ENCODE measurements at places on chromosomes 1 and 21. TPM values are rescaled to one million over a fixed set of nuclear protein-coding genes. Genes with fewer than 3 reads are reported as not detected.

Gene PLPPR4
- total RNA-seq = 0.19 TPM

Gene CRYAA
- not detected for total RNA-seq

Gene NBPF11
- 4.8 TPM for total RNA-seq

Gene ASCL5
- total RNA-seq = not detected

Gene BGLAP
- total RNA-seq = 0.19 TPM

Gene CAPZB
- 226 TPM for total RNA-seq

Gene EPHA8
- not detected for total RNA-seq

Gene AMY1B
- not detected for total RNA-seq

Gene KCNA2
- under 0.01 TPM for total RNA-seq

Gene CD101
- total RNA-seq = 0.10 TPM

Gene F13B
- not detected for total RNA-seq

Gene TEDDM1
- total RNA-seq = not detected

Gene UBE2U
- total RNA-seq = not detected

Gene ATP1A2
- not detected for total RNA-seq

Gene F11R
- 144 TPM for total RNA-seq

Gene AMIGO1
- 0.65 TPM for total RNA-seq

Gene TRIM58
- 0.33 TPM for total RNA-seq

Gene HHIPL2
- not detected for total RNA-seq

Gene IRF6
- 2.9 TPM for total RNA-seq

Gene SHE
- 66.0 TPM for total RNA-seq

Gene ITLN1
- not detected for total RNA-seq

Gene LRRC8B
- total RNA-seq = 5.2 TPM

Gene BCAN
- total RNA-seq = 0.10 TPM

Gene COL11A1
- total RNA-seq = under 0.01 TPM

Gene OR2T27
- total RNA-seq = not detected

Gene SEMA4A
- total RNA-seq = 0.65 TPM

Gene SAMSN1
- total RNA-seq = 4.9 TPM

Gene C1orf87
- not detected for total RNA-seq

Gene PTPRU
- 3.6 TPM for total RNA-seq

Gene CFHR3
- total RNA-seq = not detected

Gene NBPF4
- total RNA-seq = not detected

Gene PRAMEF7
- not detected for total RNA-seq

Gene GPR25
- total RNA-seq = not detected

Gene EXTL2
- total RNA-seq = 25.8 TPM

Gene FALEC
- not detected for total RNA-seq

Data from vein endothelial cell (primary cell).